ENCODE measurements at places on chromosomes 2 and 18.

- no peak for DNase-seq
Measured at GRCh38 chr2:71281950-71282349, 49.6 kb upstream of the ZNF638 start.

- DNase-seq = no peak
Measured at GRCh38 chr18:3046216-3046808, 33.4 kb upstream of the LPIN2 start.

DNA sequence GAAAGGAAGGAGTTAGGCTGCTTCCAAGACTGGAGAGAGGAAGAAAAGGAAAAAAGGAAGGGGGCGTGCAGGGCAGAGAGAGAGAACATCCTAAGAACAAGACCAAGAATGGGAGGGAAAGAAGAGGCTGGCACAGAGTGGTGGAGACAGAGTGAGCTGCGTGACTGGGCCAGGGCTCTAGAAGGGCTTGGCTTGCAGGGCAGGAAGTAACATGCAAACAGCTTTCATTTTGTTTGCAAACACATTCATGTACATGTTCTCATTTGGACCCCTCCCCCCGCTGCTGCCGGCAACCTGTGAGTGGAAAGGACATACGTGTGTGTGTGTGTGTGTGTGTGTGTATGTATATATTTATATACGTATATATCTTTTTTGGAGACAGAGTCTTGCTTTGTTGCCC is 46.8 kb upstream of the DNMT3A start:
- DNase-seq = no peak

DNA sequence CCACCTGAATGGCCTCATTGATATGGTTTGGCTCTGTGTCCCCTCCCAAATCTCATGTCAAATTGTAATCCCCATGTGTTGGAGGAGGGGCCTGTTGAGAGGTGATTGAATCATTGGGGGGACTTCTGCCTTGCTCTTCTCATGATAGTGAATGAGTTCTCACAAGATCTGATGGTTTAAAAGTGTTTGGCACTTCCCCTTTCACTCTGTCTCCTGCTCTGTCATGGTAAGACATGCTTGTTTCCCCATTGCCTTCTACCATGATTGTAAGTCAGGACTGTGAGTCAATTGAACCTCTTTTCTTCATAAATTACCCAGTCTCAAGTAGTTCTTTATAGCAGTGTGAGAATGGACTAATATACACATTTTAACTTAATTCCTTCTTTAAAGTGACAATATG is 146.8 kb upstream of the KCNJ3 start:
- DNase-seq = no peak

DNA sequence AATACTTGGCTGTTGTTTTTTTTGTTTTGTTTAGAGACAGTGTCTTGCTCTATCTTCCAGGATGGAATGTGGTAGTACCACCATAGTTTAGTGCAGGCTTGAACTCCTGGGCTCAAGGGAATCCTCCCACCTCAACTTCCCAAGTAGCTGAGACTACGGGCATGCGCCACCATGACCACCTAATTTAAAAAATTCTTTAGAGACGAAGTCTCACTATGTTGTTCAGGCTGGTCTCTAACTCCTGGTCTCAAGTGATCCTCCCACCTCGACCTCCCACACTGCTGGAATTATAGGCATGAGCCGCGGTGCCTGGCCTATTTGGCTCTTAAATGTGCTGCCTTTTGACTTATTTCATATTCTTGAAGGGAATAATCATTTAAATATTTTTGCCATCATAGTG is 60.1 kb downstream of the PTPN4 start:
- no peak for DNase-seq

GRCh38 chr18:56373601-56374000 is 264.8 kb downstream of the TXNL1 start:
- DNase-seq = no peak

GRCh38 chr2:129829588-129829987 is 149.9 kb upstream of the RAB6C start:
- no peak for DNase-seq

DNA sequence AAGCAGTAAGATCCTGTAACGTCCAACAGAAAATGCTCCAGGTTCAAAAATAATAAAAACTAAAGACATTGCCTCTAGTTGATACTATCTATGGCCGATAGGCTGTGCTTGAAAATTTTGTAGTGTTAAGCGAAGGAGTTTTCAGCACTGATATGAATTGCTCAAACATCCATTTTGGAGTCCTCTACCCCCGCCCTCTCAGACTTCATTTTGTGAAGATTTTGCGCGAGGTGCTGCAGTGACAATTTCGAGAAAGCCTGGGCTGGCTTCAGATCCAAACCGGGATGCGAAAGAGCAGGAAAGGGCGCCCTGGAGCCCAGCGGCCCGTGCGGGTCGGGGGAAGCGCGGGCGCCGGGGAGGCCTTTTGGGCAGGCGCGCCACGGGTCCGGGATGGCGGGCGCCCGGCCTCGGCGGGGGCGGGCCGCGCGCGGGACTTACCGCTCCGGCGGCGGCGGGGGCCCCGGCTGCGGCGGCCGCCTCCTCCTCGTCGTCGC is 1.8 kb downstream of the SP3 start:
- DNase-seq = peak; percentile 48
